D721Med (cell line): ENCODE measurements at places on chromosomes 2 and 18.
A peak's percentile ranks its signal among the peaks of the same experiment; 100 is the strongest.

DNA sequence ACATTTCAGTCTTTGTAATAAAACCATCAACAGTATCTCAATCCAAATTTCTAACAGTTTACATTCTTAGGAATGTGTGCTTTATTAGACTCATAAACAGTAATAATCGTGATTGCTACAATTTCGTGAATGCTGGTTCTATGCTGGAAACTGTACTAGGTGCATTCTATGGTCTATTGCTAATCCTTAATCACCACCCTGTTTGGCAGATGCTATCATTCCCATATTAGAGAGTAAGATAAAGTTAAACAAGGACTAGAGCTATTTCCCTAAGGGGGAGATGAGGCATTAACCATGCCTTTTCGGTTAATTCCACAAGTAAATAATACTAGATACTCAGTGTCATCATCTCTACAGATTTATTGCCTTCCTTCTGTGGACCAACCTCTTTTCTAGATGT, 244.0 kb downstream of the PAX3 start:
- DNase-seq, result no peak

DNA sequence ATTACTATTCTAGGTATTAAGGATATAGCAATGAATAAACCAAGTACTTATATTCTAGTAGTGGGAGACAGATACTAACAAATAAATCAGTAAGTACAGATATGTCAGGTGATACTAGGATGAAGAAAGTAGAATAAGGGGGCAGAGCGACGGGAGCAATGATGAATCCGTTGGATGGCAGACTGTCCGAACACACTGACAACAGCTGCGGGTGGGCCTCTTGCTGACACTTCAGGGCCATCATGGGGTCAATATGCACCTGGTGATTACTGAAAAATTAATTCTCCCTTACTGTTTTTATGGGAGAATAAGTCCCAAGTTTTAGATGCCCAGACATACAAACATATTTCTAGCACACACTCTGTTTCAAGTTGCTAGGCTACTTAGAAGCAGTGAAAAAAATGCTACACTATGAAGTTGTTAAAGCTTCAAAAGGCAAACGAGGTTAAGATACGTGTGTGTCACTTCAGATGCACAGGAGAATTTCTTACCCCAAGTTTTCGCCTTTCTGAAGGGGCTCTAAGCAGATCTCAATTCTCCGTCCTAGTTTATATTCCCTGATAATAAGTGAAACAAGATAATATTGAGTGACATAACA, 78.7 kb downstream of the USP40 start:
- DNase-seq, result no peak

DNA sequence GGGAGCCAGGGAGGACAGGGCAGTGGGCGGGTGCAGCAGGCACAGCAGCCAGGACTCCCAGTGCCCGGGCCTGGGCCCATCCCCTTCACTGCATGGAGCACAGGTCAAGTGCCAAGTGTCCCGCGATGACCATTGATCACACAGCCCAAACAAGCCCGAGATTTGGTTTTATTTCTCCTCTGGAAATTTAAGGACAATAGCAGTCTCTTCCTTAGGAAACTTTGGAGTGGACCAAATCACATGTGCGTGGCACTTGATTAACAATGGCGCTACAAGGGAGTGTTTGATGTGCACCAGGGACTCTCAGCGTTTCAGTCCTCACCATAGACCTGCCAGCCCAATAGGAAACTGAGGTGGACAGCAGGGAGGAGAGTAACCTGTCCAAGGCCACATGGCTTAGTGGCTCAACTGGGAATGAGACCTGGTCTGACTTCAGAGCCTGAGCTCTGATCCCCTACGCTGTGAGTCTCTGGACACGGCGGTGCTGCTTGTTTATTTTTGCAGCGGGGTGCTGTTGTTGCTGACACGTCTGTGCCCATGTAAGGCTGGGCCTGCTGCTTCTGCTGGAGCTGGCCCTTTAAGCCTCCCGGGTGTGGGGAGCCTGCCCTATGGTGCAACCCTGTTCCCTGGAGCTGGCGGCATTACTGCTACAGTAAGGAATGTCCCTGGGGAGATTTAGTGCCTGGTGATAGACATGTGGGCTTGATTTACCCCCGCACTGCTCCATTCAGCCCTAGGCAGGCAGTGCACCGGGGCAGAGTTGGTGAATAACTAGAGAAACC, 194.2 kb downstream of the INHBB start:
- peak; percentile 53 for DNase-seq

DNA sequence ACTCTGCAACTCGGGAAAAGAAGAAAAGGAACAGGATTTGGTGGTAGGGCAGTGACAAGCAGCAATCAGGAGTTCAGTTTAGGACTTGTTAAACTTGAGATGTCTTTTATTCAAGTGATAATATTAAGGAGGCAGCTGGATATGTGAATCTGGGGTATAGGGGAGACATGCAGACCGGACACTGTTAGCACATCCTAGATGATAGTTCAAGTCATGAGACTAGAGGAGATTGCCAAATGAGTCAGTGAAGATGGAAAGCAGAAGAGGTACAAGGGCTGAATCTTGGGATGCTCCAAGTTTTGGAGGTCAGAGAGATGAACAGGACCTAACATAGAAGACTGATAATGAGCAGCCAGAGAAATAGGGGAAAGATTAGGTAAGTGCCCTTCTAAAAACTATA, 69.5 kb upstream of the PSME4 start:
- no peak for DNase-seq

DNA sequence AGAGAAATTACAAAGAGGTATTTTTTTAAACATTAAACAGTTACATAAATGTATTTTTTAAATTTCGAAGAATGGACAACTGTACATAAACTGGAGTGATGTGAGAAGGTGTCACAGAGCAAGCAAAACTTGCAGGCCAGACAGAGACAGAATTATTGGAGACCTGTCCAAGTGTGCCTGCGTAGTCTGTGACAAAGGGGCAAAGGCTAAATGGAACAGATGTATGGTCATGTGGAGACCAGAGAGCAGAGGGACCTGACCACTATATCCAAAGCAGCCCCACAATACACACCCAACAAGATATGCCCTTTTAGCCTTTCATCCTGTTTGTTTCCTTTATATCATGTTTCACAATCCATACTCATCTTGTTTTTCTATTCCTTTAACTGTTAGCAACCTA, 225.3 kb upstream of the VWC2L start:
- DNase-seq, result no peak

DNA sequence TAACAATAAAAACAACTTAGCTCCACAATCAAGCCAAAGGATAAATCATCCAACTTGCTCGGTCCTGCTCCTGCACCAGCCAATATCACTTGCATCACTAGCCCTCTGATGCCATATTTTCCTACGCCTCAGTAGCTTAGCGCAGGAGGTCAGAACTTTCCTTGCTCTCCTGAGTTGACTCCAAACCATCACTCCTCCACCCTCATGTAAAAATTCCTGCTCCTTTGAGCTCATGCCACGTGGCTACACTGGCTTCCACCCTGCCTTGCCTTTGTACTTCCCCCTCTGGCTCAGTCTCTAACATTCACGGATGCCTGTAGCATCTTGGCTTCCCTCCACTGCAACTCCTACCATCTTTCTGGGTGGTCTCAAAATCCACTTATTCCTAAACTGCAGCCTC, 25.2 kb downstream of the AAK1 start:
- no peak for DNase-seq

DNA sequence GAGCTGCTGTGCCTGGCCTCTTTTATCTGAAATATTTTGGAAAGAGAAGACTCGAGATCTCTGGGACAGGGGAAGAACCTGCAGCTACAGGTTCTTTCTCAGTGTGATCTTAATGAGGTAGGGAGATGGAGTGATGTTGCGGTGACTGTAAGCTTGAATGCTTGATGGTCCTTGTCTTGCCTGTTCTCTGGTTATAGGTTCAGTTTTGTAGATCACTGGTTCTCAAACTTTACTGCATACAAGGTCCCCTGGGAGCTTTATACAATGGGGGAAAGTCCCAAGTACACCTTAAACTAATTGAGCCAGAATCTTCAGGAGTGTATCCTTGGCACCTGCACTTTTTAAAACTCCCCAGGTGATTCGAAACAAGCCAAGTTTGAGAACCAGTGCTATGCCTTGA, 136.7 kb upstream of the CXCR4 start:
- DNase-seq, result no peak

DNA sequence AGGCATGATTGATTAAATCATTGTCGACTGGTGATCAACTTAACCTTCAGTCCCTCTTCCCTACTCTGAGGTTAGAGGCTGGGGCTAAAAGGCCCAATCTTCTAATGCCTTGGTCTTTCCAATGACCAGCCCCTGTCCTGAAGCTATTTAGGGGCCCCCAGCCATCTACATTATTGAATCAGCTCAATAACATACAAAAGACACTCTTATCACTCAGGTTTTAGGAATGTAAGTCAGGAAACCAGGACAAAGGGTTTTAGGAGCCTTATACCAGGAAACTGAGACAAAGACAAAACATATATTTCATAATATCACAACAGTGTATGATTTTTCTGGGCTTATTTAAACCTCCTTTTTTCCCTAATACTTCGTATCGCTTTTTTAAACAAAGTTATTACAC, 198.6 kb downstream of the RNF152 start:
- no peak for DNase-seq

GRCh38 chr18:9096007-9096371, 6.5 kb upstream of the NDUFV2 start:
- no peak for DNase-seq

GRCh38 chr2:9754532-9754887, 88.8 kb upstream of the TAF1B start:
- no peak for DNase-seq

DNA sequence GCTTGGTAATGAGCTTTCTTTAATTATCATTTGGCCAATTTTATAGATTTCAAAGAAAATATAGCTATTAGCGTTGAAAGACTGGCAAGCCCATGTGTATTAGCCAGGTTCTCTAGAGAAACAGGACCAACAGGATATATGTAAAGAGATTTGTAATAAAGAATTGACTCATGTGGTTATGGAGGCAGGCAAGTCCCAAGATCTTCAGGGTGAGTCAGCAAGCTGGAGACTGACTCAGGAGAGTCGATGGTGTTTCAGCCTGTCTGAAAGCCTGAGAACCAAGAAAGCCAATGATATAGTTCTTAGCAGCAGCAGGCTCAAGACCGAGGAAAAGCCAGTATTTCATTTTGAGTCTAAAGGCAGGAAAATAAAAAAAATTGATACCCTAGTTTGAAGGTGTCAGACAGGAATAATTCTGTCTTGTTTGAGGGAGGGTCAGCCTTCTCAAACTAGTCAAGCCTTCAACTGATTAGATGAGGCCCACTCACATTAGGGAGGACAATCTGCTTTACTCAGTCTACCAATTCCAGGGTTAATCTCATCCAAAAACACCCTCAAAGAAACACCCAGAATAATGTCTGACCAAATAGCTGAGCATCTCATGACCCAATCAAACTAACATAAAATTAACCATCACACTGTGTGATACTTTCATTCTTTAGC, 78.3 kb upstream of the CRIM1 start:
- no peak for DNase-seq

GRCh38 chr2:174846941-174847938, 83.0 kb upstream of the CHRNA1 start:
- no peak for DNase-seq

GRCh38 chr2:199440118-199440517, 17.6 kb downstream of the SATB2 start:
- DNase-seq, result no peak

- no peak for DNase-seq
Measured at GRCh38 chr18:34707670-34708069, 2.4 kb upstream of the DTNA start.

DNA sequence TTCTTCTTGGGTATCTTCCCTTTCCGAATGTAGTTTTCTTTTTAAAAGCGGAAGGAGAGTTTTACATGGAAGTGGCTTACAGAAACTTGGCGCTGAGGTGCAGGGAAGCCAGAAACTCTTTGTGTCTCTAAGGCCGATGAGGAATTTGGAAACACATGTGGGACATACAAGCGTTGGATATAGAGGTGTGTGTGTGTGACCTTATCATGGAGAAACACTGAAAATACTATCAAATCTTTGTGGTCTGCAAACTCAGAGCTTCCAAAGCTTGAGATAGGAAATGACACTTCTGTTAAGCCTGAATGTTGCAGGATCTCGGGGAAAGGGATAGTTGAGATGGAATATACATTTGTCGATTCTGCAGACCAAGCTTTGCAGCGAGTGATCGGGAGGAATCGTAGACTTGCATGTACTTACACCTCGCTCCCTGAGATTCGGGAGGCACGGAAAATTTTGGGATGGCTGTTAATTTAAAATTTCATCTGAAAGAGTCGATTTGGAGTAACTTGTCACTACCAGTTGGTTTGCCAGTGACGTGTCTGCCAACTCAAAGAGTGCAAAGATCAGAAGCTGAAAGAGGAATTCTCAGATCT, 1.0 kb downstream of the NAB1 start:
- DNase-seq, result no peak

DNA sequence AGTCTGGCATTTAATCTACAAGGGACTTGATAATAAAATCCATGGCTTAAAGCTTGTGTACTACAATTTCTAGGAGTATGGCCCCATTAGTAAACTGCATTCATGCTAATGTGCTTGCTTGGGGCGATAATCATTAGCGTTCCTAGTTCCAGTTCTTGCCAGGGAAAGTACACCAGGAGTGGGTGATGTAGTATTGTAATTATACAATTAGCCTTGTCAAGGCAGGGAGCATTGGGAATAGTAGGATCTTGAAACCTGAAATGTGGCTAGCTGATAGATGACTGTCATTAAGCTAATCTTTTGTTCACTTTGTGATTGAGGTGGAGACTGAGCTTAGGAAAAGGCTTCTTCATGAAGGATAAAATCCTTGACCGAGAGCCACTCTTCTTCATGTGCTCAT, 989.2 kb downstream of the CPS1 start:
- no peak for DNase-seq

- DNase-seq, result no peak
Measured at GRCh38 chr2:18950361-18950851, 361.0 kb upstream of the NT5C1B start.

DNA sequence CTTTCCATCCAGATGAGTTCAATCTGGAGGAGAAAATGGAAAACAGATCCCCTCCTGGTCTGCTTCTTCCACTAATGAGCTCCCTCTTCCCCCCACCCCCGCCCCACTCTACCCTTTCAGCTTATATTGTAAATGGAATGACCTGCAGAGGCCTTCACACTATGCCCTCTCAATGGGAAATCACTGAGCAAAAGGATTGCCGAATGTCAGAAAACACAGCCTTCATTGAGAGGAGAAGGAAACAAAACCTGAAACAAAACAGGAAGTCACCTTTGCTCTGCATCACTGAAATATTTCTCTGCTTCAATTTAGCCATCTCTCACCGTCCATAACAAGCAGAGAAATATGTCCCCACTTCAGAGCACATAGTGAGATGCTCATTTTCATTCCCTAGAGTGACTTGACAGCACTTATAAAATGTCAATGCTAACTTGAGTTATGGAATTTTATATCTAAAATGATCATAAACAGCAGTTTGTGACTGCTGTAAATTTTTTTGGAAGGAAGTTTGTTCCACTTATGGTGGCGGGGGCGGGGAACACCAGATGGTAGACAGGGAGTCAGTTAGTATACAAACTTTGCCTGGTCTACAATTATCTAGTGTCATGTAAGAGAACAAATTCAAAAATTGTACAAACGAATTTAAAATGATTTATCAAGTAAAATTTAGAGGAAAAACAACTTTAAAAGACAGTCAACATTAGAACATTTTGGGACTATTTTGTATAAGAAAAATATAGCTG, 1.8 kb upstream of the FRZB start:
- DNase-seq, result no peak

- no peak for DNase-seq
Measured at GRCh38 chr18:75070625-75071483, 138.1 kb downstream of the PTGR3 start.
